AG20443 (cell line): ENCODE measurements at places on chromosomes 11 and 22.
A peak's percentile ranks its signal among the peaks of the same experiment; 100 is the strongest.

DNA sequence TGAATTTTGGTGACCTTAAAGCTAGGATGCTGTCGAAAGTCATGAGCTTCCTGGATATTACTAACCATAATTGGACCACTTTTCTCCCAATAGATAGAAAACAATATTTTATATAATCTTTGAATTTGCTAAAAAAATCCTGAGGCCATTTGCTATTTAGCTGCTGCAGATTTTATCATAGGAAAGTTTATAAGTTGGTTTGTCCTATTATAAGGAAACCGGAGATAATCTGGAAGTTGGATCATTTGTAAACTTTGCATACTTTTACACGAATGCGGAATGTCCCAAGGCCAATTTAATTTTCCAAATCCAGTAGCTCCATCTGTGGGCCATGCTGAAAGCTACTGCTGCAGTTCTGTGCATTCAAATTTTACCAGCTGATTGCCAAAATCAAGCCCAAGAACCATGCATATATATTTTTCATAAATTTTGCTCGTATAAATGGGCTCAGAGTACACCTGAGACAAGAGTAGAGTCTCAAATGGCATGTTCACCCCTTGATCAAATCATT lies 378.3 kb downstream of the FAM181B start:
- DNase-seq = no peak

DNA sequence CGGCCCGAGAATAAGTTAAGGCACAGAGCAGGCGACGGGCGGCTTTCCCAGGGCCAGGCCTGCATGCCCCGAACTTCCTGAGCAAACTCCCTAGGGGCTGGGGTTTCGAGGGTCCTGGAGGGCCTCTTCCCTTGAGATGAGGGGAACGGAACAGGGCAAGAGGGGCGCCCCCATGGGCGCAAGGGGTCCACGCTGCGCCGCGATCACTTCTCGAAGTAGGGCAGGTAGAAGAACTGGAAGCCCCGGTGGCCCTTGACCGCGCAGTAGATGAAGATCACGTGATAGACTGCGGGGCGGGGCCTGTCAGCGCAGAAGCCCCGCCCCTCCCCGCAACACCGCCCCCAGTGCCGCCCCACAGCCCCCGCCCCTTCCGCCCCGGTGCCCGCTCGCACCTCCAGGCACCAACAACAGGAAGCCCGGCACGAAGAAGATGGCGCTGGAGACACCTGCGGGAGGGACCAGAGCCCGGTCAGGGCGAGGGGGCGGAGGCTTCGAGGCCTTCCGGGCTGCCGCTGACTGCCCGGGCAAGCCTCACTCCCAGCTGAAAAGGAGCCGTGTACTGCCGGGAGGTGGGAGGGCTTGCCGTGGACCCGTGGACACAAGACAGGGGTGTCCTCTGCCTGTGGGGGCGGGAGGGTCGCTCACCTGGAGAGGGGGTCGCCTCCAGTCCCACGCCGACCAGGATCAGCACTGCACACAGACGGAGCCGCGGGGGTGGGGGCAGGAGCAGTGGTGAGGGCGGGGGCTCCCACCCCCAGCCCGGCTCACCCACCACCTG lies 4.5 kb downstream of the TMEM134 start:
- DNase-seq = peak; percentile 93

DNA sequence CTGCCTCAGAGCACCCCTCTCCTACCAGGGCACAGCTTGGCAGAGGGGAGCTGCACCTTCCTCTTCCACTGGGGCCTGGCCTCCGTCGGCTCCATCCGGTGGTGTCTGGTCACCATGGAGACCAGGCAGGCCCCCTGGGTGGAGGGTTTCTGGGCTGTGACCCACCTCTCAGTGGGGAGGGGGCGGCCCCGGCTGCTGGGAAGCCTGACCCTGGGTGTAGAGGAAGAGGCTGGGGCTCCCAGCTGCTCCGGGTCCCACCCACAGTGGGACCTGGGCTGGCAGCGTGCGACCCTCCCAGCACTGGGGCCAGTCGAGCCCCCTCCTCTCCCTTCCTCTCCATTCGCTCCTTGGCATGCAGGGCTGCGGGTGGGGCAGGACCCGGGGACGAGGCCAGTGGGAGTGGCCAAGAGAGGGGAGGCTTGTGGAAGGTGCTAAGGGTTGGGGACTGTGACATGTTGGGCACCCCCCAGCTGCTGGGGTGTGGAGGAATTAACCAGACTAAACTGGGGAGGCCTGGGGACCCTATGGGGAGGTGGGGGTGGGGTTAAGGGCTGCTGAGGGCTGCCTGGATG lies 46.8 kb downstream of the BRSK2 start:
- no peak for DNase-seq

DNA sequence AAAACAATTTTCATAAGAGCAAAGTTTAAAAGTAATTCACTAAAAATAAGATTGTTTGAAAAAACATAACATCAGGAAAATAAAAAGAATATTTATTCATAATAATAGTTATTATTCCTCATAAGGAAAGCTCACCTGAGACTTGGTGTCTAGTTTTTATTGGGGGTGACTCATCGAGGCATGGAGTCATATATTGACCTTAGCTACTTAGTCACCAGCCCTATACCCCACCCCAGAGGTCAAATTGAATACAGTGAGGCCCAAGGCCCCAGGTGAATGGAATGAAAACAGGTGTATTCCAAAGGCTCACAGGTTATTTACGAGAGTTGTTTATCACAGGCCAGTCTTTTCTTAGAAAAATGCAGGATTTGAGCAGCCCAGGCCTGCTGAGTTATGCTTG lies 36.9 kb downstream of the CNTF start:
- DNase-seq = no peak

- no peak for DNase-seq
Observed at GRCh38 chr11:8039530-8040260, 41.3 kb upstream of the TUB start.

- no peak for DNase-seq
Observed at GRCh38 chr11:91243630-91244029, 981.0 kb upstream of the FAT3 start.

- DNase-seq = no peak
Observed at GRCh38 chr11:12156301-12157140, 46.1 kb downstream of the MICAL2 start.

- DNase-seq = no peak
Observed at GRCh38 chr22:39494471-39495120, 7.5 kb upstream of the MIEF1 start.

DNA sequence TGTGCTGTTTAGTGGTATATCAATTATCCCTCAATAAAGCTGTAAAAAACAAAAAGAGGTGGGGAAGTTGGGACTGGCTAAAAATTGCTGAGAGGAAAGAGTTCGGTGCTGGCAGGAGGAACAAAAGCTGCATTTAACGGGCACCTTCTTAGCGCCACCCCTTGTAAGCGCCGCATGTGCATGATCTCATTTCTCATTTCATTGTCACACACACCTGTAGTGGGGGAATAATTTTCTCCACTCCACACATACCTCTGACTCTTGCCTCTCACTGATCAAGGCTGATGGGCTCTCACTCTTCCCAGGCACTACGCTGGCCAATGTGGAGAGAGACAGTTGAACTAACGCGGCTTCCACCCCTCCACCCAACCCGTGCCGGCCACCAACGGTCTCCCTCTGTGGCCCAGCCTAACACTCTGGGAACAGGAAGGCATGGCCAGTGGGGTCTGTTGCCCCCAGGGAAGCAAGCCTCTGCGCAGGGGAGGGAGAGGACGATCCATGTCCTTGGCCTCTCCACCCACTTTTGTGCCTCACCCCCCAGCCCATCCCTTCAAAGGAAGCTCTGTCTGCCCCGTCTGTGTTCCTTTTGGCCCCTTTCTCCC lies 186.7 kb upstream of the SYT13 start:
- DNase-seq = no peak

DNA sequence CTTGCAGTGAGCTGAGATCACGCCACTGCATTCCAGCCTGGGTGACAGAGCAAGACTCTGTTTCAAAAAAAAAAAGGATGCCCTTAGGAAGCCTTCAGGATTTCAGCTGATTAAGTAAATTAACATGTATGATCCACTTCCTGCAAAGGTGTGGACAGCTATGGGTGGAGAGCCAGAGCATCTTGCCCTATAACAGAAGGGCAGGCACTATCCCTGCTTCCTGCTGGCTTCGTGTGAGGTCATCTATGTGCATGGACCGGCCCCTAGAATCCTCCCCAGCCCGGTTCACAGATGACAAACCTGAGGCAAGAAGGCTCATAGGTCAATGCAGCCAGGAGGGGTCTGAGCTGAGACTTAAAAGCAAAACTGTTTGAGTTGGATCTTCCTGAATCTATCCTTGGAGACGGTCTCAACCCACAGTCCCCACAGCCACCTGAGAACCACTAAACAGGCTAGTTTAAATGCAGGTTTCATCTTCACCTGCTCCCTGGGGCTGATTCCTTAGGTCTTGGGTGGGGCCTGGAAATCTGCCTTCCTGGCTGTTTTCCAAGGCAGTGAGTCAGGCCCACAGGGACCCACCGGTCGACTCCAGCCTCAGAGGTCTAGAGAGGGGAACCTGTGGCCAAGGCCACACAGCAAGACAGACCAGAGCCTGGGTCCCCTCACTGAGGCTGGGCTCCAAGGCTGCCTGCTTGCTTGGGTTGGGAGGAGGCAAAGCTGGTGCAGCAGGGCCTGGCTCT lies 55.2 kb upstream of the MPEG1 start:
- no peak for DNase-seq
